ENCODE measurements at places on chromosomes 7 and 10. TPM values are rescaled to one million over a fixed set of nuclear protein-coding genes. Genes with fewer than 3 reads are reported as not detected.

PARD3 gene
- total RNA-seq, result not detected

PRLHR gene
- total RNA-seq, result not detected

GLRX3 gene
- total RNA-seq, result 39.3 TPM

SPDYE9 gene
- not detected for total RNA-seq

HPSE2 gene
- total RNA-seq, result 0.12 TPM

DNA sequence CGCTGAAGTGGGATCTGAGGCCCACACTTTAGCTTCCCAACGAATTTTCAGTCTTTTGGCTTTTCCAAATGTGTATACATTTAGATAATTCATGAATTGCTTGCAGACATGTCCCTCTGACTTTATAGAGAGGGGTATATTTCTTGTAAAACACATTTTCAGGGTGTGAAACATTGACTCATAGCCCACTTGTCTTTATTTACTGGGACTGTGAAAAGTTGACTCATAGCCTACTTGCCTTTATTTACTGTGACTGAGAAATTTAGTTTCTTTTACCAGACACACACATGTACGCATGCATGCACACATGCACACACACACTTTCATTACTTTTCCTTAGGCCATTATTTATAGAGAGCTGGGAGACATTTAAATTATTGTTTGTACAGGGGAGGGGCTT lies 79.1 kb downstream of the VTI1A start:
- H3K27ac ChIP-seq, result no peak overlapping the region
- peaks cover 9% of the 10 kb centered on the region for H3K4me1 ChIP-seq
- no peak overlapping the region for H3K4me3 ChIP-seq
- H3K27me3 ChIP-seq, result no peaks in the 10 kb centered on the region
- H3K36me3 ChIP-seq, result no peaks in the 10 kb centered on the region

DNA sequence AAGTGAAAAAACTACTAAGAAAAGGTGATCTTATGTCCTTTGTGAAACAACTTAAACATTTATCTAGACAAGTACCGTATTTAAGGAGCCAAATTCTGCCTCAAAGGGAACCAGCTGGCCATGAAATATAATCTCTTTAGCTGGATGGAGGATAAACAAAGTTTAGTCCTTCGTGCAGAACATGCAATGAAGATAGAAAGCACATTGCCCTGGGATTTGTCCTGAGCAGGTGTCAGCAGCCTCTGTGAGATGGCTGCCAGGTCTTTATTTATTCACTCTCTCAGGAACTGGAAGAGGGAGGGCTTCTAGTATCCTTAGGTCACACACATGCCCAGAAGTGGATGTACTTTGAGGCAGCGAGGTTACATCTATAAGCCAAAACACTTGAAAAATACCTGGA lies 57.4 kb upstream of the CASD1 start:
- H3K27me3 ChIP-seq, result no peaks in the 10 kb centered on the region
- no peak overlapping the region for H3K27ac ChIP-seq
- H3K36me3 ChIP-seq, result no peaks in the 10 kb centered on the region
- H3K4me3 ChIP-seq, result no peak overlapping the region

DNA sequence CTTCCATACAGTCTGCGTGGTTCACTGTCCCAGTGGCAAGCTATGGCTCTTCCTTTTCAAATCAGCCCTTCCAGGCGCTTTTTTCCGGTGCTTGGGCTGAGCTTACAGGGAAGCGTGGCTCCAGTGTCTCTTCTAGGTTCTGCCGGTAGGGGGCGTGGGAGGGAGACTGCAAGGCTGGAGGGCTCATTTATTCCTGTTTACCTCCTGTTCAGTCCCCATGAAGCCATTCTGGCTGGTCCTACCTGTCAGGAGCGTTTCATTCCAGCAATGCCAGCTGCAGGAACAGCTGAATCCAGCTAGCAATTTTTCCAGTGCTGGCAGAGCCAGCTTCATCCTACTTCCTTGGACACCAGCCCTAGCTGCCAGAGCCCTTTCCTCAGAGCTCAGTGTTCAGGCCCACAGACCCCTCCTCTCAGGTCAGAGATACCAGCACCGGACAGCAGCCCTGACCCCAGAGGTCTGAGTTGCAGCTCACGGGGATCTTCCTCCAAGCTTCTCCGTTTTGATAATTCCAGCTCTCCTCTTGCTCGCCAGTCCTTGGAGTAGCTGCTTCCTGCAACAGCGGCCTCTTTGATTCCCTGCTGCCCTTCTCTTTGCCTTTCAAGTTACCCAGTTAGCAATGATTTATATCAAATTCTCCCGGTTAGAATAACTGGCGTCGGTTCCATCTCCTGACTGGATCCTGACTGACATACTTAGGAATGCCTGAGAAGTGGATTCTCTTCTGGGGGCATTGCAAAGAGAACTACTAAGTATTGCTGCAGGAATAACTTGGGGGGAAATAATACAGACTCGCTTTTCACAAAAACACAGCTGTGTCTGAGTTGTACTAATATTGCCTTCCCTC lies 129.8 kb downstream of the FRMD4A start:
- no peaks in the 10 kb centered on the region for H3K27me3 ChIP-seq
- no peaks in the 10 kb centered on the region for H3K4me1 ChIP-seq
- no peak overlapping the region for H3K27ac ChIP-seq
- DNase-seq, result no peak
- no peaks in the 10 kb centered on the region for H3K36me3 ChIP-seq
- H3K4me3 ChIP-seq, result no peak overlapping the region

- H3K4me1 ChIP-seq, result no peaks in the 10 kb centered on the region
- H3K27me3 ChIP-seq, result no peaks in the 10 kb centered on the region
- H3K27ac ChIP-seq, result no peak overlapping the region
- no peaks in the 10 kb centered on the region for H3K36me3 ChIP-seq
- DNase-seq, result no peak
- no peak overlapping the region for H3K4me3 ChIP-seq
These were observed 22.4 kb downstream of the BRI3 start for GRCh38 chr7:98303906-98304305.

GRCh38 chr10:98405422-98405821 lies 9.6 kb downstream of the PYROXD2 start:
- H3K27me3 ChIP-seq, result no peaks in the 10 kb centered on the region
- no peak overlapping the region for H3K4me3 ChIP-seq
- H3K36me3 ChIP-seq, result no peaks in the 10 kb centered on the region
- DNase-seq, result no peak
- no peaks in the 10 kb centered on the region for H3K4me1 ChIP-seq
- no peak overlapping the region for H3K27ac ChIP-seq

GRCh38 chr10:79052291-79053080 lies 16.3 kb upstream of the ZMIZ1 start:
- peaks cover 46% of the 10 kb centered on the region for H3K4me1 ChIP-seq
- H3K36me3 ChIP-seq, result no peaks in the 10 kb centered on the region

DNA sequence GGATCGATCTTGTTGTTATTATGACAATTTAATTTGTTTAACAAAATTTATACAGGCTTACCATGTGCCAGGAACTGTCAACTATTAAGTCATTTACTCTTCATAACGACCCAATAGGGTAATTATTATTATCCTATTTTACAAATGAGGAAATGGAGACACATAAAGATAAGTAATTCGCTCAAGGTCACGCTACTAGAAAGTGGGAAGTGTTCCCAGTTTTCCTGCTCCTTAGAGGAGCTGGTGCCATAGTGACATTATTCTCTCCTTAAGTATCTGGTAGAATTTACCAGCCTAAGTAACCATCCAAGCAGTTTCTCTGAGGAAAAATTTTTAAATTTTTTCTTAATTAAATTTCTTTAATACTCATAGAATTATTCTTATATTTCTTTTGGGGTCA lies 360.9 kb upstream of the RNF32 start:
- H3K36me3 ChIP-seq, result no peaks in the 10 kb centered on the region
- H3K4me3 ChIP-seq, result no peak overlapping the region
- no peak for DNase-seq
- H3K27ac ChIP-seq, result no peak overlapping the region

- no peak overlapping the region for H3K27ac ChIP-seq
- DNase-seq, result no peak
- peaks cover 19% of the 10 kb centered on the region for H3K36me3 ChIP-seq
- H3K4me1 ChIP-seq, result no peaks in the 10 kb centered on the region
These were observed 33.2 kb downstream of the BLVRA start for GRCh38 chr7:43791665-43792064.

All from CD4-positive, alpha-beta memory T cell (primary cell).